ENCODE measurements at places on chromosomes 7 and 10. TPM values are rescaled to one million over a fixed set of nuclear protein-coding genes. Genes with fewer than 3 reads are reported as not detected.
A peak's percentile ranks its signal among the peaks of the same experiment; 100 is the strongest.

Gene NOC3L
- total RNA-seq: 18.0 TPM

Gene LEP
- 0.69 TPM for total RNA-seq

Gene SRI
- total RNA-seq: 40.2 TPM

Gene SUGCT
- 5.7 TPM for total RNA-seq

Gene FAM131B
- 0.34 TPM for total RNA-seq

Gene TIMM23
- 82.9 TPM for total RNA-seq

Gene TMEM270
- total RNA-seq: not detected

DNA sequence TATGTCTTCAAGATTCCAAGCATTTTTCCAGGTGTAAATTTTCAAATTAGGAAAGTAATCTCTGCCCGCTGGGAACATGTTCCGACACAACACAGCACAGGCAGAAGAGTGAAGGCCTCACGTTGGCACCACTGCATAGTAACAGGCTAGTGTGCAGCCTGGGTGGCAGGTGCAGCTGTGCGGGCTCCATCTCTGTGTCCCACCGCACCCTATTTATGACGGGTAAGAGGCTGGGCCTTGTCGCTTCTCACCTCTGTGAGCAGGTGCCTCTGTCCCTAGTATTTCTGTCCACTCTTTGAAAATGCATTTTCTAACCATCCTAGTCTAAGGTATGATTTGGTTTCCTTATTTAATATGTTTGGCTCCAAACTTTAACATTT lies 24.1 kb downstream of the VIPR2 start:
- no peaks in the 10 kb centered on the region for H3K27me3 ChIP-seq
- no peaks in the 10 kb centered on the region for H3K36me3 ChIP-seq
- no peak overlapping the region for H3K27ac ChIP-seq
- peak; percentile 12 for DNase-seq

- H3K4me1 ChIP-seq: peaks cover 4% of the 10 kb centered on the region
- peak within 1 kb of the TSS; percentile 79 for H3K27ac ChIP-seq
- peak within 1 kb of the TSS; percentile 92 for H3K4me3 ChIP-seq
- H3K36me3 ChIP-seq: no peaks in the 10 kb centered on the region
Measured at GRCh38 chr10:88990384-88991160, at the start of gene FAS. Gene FAS, plus strand, starts transcription at chr10:88990798. Its CDS starts 79 bp downstream, at chr10:88990877.

DNA sequence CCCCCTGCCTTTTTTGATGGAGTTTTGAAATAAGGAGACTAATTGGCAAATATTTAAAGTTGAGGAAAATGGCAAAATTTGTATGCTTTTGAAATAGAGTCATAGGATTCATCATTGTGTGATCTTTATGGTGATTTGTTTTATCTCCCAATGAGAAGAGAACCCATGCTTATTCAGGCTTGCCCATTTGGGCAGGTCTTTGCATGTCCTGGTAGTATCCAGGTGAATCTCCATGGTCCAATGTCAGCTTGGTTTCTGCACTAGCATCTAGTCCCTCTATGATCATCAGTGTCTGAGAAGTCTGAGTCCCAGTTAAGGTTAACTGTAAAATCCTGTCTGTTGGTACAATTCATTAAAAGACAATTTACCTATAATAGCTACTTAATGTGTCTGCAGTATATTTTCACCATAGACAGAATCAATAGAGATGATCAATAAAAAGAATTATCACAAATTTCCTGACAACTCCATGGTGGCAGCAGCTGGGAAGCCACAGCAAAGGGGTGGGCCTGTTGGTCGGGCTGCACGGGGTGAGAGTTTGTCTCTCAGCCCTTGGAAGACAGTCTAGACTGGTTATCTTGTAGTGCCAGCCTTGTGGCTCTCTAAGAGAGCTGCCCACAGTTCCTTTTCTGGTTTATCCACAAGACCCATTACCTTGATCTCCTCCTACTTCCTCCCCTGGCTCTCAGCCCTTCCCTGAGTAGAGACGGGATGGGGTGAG lies 22.2 kb upstream of the BMPER start:
- no peaks in the 10 kb centered on the region for H3K4me1 ChIP-seq
- H3K27ac ChIP-seq: no peak overlapping the region
- no peak for DNase-seq
- H3K4me3 ChIP-seq: no peak overlapping the region
- no peaks in the 10 kb centered on the region for H3K36me3 ChIP-seq
- no peaks in the 10 kb centered on the region for H3K27me3 ChIP-seq

- H3K4me3 ChIP-seq: no peak overlapping the region
- peaks cover 6% of the 10 kb centered on the region for H3K4me1 ChIP-seq
- no peaks in the 10 kb centered on the region for H3K27me3 ChIP-seq
- DNase-seq: no peak
- no peaks in the 10 kb centered on the region for H3K36me3 ChIP-seq
Measured at GRCh38 chr10:6279540-6280267, 77.0 kb downstream of the PFKFB3 start.

GRCh38 chr7:106614751-106615150 lies 46.2 kb downstream of the CCDC71L start:
- H3K36me3 ChIP-seq: no peaks in the 10 kb centered on the region
- no peak for DNase-seq
- H3K27ac ChIP-seq: no peak overlapping the region
- peaks cover 4% of the 10 kb centered on the region for H3K4me1 ChIP-seq

DNA sequence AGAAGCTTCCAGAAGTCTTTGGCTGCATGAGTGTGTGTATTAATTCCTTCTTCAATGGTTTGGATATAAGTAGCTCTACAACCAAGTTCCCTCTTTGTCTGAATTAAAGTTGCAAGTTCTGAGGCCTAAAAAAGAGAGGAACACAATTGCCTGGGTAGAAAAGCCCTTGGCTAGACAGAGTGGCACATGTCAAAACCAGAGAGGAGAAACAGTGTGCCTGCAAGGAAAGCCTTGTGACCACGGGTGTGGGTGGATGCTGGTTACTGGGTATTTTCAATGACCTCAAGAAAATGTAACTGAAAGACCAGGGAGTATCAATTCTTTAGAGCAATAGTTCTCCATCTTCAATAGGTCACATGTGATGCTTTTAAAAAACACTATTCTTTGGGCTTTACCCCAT lies 148.3 kb downstream of the SVIL start:
- H3K27ac ChIP-seq: no peak overlapping the region
- DNase-seq: no peak
- no peaks in the 10 kb centered on the region for H3K4me1 ChIP-seq
- no peaks in the 10 kb centered on the region for H3K27me3 ChIP-seq
- no peak overlapping the region for H3K4me3 ChIP-seq
- H3K36me3 ChIP-seq: peaks cover 100% of the 10 kb centered on the region

DNA sequence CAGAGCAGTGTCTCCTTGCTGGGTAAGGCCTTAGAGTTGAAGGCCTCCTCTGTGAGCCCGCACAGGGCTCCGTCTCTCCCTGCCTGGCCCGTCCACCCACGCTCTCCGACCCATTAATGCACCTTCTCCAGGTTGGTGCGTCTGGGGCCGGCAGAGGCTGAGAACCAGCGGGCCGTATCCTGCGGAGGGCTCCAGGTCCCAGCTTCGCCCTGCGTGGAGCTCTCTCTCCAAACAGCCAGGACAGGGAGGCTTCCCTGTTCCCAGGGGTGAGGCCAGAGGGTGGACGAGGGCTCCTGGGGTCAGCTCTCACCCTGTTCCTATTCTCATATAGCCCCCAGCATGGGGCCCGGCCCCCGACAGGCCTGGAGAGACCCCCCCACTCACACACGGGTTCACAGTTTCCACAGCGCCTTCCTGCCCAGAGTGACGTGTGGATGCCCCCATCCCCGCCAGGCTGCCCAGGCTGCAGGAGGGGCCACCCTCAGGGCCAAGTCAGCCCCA lies 34.6 kb downstream of the GET4 start:
- no peak overlapping the region for H3K27ac ChIP-seq
- H3K36me3 ChIP-seq: no peaks in the 10 kb centered on the region
- no peak overlapping the region for H3K4me3 ChIP-seq
- DNase-seq: no peak

GRCh38 chr10:76397181-76398042 lies 966.0 kb downstream of the LRMDA start:
- no peaks in the 10 kb centered on the region for H3K27me3 ChIP-seq
- H3K4me3 ChIP-seq: no peak overlapping the region
- no peak overlapping the region for H3K27ac ChIP-seq
- DNase-seq: peak; percentile 29
- H3K4me1 ChIP-seq: peaks cover 5% of the 10 kb centered on the region

- no peaks in the 10 kb centered on the region for H3K36me3 ChIP-seq
- H3K27ac ChIP-seq: no peak overlapping the region
- H3K4me3 ChIP-seq: no peak overlapping the region
- no peaks in the 10 kb centered on the region for H3K4me1 ChIP-seq
Measured at GRCh38 chr7:82961240-82961639, 201.4 kb downstream of the PCLO start.

DNA sequence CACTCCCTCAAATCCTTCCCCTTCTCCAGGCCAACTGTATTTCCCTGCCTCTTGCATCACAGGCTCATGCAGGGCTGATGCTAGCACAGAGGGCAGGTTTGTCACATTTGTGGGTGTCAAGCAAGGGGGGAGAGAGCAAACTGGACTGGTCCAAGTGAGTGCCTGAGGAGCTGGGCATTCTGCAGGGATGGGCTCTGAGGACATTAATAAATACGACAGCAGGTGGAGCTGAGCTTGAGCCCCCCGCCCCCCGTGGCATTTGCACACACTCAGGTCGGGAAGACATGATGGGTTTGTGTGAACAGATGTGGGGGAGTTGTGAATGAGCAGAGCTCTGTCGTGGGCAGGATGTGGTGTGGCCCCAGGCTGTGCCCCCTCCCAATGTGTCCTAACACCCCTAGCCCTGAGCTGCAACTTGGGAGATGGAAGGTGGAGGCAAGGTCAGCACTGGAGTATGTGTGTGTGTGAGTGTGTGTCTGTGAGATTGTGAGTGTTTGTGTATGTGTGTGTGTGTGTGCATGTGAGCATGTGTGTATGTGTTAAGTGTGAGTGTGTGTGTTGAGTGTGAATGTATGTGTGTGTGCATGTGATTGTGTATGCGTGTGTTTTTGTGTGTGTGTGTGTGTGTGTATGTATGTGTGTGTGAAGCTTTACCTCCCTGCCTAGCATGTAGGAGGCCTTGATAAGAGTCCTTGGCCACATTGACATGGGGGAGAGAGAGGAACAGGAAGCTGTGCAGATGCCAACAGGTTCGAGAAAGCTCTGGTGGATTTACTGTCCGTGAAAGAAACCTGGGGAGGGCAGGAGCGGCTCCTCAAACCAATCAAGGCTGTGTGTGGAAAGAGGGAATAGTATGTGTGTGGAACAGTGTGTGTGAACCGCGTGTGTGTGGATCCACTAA lies 9.1 kb downstream of the RASSF4 start:
- no peak overlapping the region for H3K4me3 ChIP-seq
- no peaks in the 10 kb centered on the region for H3K27me3 ChIP-seq
- DNase-seq: peak; percentile 45
- peaks cover 18% of the 10 kb centered on the region for H3K36me3 ChIP-seq

DNA sequence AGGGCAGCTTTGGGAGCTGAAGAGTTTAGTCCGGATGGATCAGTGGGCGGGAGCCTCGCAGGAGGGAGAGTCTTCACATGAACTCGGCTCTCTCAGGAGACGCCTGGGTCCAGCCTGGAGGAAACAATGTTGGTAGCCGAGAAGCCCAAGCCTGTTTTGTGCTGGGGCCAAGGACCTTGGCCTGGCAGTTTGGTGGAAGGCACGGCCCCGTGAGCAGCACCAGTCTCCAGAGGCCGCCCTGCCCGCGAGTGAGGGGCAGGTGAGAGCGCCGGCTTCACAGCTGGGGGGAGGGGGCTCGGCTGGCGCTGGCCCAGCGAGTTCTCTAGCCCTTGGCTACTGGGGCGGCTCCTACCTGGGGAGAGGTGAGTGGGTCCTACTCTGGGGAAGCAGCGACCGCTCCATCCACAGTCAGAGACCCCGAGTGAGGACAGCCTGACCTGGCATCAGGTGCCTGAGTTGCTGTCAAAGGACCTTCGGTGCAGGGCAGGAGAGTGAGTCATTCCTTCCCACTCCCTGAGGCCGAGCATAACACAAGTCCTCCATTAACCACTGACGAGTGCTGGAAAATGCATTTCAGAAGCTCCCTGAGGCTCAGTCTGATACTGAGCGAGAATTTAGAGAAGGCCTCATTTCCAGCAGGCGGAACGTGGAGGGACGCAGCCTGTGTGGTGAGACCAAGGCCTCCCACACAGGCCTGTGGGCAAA lies 89.3 kb upstream of the DIP2C start:
- no peaks in the 10 kb centered on the region for H3K27me3 ChIP-seq
- no peak overlapping the region for H3K4me3 ChIP-seq
- no peaks in the 10 kb centered on the region for H3K36me3 ChIP-seq
- DNase-seq: peak; percentile 40
- peaks cover 8% of the 10 kb centered on the region for H3K4me1 ChIP-seq

DNA sequence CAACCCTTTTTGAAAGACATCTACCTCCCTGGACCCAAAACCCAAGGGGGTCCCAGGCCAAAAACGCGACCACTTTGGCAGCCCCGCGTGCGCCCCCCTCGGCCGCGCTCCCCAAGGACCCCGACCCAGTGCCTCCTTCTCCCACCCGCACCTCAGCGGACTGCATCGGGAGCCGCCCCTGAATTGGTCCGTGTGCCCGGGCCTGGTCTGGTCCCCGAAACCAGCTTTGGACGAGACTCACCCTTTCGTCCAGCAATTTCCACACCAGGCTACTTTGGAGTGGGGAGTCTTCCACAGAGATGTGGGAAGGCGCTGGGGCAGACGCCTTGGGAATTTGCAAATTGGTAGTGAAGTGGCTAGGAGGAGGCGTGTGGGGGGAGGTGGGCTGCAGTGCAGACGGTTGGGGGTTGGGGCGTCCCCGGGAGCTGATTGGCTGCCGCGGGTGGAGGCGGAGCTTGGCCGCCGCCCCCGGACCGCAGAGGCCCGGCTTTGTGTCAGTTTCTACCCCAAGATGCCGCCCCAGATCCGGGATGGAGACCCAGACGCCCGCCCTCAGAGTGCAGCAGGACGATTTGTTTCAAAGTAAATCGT lies 16.9 kb downstream of the TCAF1 start:
- H3K36me3 ChIP-seq: no peaks in the 10 kb centered on the region
- peak overlapping the region; percentile 56 for H3K4me3 ChIP-seq
- no peaks in the 10 kb centered on the region for H3K27me3 ChIP-seq
- H3K4me1 ChIP-seq: peaks cover 4% of the 10 kb centered on the region
- peak; percentile 49 for DNase-seq

DNA sequence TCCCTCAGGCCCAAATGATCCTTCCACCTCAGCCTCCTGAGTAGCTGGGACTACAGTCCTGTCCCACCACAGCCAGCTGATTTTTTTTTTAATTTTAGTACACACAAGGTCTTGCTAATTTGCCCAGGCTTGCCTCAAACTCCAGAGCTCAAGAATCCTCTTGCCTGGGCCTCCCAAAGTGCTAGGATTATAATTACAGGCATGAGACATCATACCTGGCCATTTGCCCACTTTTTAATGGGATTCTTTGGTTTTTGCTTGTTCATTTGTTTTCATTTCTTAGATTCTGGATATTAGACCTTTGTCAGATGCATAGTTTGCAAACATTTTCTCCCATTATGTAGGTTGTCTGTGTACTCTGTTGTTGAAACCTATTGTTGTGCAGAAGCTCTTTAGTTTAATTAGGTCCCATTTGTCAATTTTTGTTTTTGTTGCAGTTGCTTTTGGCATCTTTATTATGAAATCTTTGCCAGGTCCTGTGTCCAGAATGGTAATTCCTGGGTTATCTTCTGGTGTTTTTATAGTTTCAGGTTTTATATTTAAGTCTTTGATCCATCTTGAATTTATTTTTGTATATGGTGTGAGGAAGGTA lies 95.2 kb downstream of the GLCCI1 start:
- no peak overlapping the region for H3K4me3 ChIP-seq
- peaks cover 4% of the 10 kb centered on the region for H3K4me1 ChIP-seq
- DNase-seq: no peak

Data from psoas muscle (tissue), 8 donors.